ENCODE measurements at places on chromosomes 13 and 19.

- DNase-seq, result no peak
These were observed 3.7 kb upstream of the AKAP8L start for GRCh38 chr19:15422296-15423075.

DNA sequence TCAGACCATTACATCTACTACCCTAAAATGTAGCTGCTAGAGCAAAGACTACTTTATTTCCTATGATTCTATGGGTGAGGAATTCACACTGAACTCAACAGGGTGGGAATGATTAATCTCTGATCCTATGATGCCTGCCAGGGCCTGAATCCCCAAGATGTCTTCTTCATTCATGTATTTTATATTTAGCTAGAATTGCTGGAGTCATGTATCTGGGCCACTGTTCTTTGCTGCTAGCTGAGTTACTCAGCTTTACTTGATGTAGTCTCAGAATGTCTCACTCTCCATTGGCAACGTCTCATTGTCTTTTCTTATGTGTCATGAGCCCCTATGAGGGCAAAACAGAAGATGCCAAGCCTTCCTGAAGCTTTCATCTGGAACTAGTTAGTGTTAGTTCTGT is 21.1 kb downstream of the ZNF582 start:
- DNase-seq, result no peak

DNA sequence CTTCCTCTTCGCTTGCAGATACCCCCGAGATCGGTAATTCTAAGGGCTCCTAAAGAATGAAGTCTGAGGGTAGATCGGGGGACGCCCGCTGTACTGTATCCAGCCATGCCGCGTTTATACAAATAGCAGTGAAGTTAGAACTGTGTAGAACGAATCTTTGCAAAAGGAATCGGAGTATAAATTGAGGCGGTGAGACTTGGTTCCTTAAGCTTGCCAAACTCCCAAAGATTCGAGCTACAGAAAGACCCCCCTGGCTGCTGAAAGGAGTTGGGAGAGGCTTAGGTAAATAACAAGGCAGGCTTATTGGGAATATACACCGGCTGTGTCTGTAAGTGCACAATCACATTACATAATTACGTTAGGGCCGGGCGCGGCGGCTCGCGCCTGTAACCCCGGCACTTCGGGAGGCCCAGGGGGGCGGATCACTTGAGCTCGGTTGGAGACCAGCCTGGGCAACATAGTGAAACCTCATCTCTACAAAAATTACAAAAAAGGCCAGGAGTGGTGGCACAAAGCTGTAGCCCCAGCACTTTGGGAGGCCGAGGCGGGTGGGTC is 12.2 kb downstream of the TMEM160 start:
- DNase-seq, result no peak

DNA sequence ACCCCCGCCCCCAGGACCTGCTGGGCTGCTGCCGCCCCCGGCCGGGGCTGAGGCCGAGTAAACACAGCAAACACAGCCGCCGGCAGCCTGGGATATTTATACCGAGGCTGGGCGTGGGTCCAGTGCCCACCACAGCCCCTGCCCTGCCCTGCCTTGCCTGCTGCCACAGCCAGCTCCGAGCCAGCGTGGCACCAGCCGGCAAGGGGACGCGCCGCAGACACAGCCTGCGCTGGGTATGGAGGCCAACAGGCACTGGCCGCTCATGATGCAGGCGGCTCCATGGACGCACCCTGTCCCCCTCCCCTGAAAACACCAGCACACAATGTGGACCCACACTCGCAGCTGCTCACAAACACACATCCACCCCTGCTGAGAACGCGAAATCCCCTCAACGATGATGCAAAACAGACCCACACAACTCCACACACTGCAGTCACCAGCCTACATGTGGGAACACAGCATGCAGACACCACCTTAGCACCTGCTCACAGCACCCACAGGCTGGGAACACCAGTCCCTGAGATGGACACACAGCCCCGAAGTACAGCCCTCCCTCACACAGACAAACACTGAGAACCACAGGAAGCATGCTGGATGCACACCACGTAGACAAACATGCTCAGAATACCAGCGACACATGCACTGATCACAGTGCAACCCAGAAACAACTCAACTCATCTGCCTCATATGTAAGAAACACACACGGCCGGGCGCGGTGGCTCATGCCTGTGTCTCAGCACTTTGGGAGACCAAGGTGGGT is 16.2 kb downstream of the CCDC97 start:
- DNase-seq, result peak; percentile 25
